ENCODE measurements at places on chromosomes 3 and 15.

GRCh38 chr3:74469151-74469550 is 145.3 kb downstream of the CNTN3 start:
- DNase-seq, result no peak

GRCh38 chr15:100254691-100255090 is 87.1 kb downstream of the ADAMTS17 start:
- no peak for DNase-seq

GRCh38 chr3:165185707-165186327 is 10.4 kb downstream of the SLITRK3 start:
- DNase-seq, result no peak

DNA sequence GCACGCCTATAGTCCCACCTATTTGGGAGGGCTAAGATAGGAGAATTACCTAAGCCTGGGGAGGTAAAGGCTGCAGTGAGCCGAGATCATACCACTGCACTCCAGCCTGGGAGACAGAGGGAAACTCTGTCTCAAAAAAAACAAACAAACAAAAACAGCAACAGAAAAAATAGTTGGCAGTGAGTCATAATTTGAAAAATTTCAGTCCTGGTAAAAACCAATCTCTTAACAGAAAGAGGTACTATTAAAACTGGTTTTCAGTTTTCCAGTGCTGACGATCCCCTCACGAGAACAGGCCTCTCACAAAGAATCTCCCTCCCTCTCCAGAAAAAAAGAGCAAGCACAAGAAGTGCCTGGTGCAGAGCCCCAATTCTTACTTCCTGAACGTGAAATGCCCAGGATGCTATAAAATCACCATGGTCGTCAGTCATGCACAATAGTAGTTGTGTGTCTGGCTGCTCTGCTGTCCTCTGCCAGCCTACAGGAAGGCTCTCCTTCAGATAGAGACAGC is 22.8 kb upstream of the MAP4 start:
- DNase-seq, result no peak

DNA sequence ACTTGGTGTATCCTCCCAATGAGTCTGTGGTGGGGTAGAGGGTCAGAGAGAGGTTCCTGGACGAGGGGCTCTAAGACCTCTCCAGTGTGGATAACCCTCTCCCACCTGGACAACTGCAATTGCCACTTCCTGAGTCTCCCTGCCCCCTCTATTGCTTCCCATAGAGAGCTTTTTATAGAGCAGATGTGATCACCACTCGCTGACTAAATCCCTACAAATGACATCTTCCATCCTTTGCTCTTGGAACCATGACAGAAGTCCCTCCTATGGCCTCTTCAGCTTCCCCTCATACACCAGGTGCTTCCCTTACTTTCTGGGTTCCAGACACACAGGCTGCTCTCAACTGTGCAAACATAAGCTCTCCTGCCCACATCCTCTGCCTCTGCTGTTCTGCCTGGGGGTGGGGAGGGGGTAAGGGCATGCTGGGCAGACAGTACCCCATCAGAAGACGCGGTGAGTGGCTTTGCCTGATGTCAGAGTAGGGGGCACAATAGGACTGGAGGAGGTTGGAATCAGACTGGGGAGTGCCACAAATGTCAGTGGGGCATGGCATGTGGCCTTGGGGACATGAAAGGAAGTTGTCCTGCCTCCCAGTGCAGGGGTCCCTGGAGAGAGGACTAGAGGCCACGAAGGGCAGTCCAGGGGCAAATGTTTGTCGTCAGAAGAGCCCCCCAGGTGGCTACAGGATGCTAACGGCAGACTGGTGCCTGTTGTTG is 15.2 kb downstream of the ITIH3 start:
- no peak for DNase-seq

DNA sequence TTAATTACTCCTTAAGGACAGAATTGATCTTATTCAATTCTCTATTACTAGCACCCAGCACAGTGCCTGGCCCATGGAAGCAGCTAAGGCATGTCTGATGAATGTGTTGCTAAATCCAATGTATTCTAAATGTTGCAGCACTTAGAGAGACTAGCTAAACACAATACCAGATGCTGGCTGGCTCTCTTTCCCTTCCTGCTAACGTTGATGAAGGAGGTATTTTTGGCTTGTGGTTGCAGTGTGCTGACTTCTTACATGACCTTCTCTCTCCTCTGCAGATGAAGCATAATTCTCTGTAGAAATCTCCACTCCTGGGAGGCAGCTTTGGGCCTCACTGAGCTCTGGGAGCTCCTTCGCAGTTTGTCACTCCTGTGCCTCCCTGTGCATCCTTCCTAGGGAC is 183.6 kb downstream of the PEX5L start:
- no peak for DNase-seq

DNA sequence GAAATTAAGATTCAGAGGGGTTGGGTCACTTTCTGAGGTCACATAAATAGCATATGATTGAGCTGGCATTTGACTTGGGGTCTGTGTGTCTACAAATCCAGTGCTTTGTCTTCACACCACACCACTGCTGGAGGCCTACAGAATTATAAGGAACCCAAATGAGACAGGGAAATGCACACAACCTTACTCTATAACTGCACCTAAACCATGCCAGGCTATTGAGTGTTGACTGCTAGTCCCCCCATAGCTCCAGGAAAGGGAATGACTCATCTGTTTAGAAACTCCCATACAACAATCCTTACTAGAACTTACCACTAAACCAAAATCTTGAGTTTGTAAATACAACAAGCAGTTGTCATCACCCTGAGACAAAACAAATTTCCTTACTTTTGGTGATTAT is 16.9 kb upstream of the TSC22D2 start:
- no peak for DNase-seq

GRCh38 chr3:128356822-128357221 is 109.9 kb downstream of the DNAJB8 start:
- no peak for DNase-seq

GRCh38 chr3:34568766-34569165 is 770.3 kb downstream of the PDCD6IP start:
- DNase-seq, result no peak

DNA sequence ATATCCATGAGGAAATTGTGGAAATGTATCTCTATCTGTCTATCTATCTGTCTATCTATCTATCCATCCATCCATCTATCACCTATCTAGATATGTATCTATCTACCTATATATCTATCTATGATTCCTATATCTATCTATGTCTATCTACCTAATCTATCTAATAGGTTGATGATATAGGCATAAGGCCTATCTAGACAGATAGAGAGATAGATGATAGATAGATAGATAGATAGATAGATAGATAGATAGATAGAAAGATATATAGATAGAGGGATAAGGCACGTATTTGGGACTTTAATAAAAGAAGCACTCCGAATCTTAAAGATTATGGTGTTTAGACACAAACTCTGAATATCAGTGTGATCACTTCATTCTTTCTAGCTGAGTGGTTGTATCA is 58.1 kb downstream of the DIPK2A start:
- DNase-seq, result no peak

DNA sequence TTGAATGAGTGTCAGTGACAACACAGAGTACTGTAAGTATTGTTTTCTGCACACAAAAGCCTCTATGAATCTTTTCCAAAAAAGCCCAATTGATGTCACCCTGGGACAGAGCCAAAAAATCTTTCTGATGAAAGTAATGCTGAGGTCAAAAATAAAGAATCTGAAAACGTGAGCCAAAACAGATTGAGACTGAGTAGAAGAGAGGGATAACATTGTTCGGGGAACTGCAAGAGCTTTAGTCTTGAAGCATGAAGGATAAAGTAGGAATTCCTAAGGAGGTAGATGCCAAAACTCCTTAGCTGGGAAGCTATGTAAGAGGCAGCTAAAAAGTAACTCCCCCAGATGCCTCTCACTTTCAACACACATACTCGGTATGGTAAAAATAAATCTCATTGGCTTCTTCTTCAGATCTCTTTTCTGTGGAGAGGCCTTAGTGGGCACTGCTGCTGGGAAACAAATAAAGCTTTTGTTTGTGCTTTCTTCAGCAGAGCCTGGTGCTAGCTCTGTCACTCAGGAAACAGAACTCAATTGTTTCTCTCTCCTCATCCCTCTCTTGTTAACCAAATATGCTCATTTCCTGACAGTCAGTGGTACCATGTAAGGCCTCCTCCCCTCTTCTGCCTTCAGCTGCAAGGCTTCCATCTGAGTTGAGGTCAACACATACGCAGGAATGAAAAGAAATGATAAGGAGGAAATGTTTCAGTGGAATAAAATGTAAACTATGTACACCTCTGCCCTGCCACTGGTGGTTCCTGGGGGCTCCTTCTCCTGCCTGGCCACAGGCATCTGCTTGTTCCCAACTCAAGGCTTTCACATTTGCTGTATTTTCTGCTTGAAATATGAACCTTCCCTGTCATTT is 58.1 kb downstream of the CD200 start:
- no peak for DNase-seq

DNA sequence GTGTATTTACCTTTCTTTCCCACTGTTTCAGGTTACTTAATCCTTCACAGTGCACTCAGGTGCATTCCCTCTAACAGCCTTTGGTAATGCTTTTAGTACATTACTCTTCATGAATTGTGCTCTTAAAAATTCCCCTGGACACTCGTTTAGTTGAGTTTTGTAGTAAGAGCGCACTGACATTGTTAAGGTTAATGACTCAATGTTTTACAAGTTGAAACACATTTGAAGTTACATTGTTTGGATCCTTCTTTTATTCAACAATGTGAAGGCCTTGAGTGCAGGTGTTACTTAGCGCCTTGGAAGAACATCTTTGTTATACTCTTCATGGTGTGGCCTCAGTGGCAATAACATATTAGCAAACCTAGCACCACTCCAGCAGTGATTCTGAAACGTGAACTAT is 739.6 kb downstream of the NAALADL2 start:
- DNase-seq, result no peak

- DNase-seq, result no peak
These were observed 9.8 kb upstream of the ANKDD1A start for GRCh38 chr15:64901914-64902313.

DNA sequence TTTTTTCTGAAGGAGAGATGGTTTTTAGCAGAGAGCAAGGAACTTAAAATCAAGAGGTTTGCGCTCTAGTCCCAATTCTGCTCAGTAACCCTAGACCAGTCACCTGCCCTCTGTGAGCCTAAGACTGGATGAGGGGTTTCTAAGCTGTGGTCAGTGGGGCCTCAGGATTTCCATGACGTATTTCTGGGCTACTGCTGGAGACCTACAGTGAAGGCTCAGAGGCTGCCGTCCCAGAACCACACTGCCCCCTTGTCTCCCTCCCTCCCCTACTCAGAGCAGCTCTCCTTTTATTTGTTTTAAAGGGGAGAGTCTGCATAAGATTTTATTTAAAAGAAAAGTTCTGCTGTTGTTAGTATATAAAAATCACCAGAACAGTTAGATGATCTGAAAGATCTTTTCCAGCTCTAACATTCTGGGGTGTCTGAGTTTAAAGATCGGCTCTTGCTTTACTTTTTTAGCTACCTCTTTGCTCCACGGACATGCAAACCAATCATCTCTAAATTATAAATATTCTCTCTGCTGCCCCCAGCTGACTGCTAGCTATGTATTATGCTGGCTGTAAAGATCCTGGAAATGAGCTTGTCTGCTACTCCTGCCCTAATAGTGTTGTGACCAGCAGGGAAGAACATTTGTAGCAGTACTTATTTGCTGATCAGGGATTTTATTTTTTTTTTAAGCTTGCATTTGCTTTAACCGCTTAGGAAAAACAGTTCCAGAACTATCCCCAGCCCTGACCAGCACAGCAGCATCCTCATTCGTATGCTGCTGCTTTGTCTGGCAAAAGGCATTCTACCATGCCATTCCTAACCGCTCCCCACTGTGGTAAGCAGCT is 28.6 kb upstream of the NDUFB4 start:
- no peak for DNase-seq

All from left lobe of liver (tissue), 2 donors.